Spinal cord (tissue), 10 donors: ENCODE measurements at places on chromosomes 12 and 14. TPM values are rescaled to one million over a fixed set of nuclear protein-coding genes. Genes with fewer than 3 reads are reported as not detected.

PLD4 gene
- total RNA-seq = 12.9 TPM

AQP5 gene
- 0.20 TPM for total RNA-seq

CCDC175 gene
- total RNA-seq = 1.1 TPM

SLCO1A2 gene
- 25.8 TPM for total RNA-seq

CABP1 gene
- 3.5 TPM for total RNA-seq

MDM1 gene
- total RNA-seq = 33.0 TPM

AQP6 gene
- total RNA-seq = 2.3 TPM

SYT10 gene
- total RNA-seq = 6.6 TPM

DNA sequence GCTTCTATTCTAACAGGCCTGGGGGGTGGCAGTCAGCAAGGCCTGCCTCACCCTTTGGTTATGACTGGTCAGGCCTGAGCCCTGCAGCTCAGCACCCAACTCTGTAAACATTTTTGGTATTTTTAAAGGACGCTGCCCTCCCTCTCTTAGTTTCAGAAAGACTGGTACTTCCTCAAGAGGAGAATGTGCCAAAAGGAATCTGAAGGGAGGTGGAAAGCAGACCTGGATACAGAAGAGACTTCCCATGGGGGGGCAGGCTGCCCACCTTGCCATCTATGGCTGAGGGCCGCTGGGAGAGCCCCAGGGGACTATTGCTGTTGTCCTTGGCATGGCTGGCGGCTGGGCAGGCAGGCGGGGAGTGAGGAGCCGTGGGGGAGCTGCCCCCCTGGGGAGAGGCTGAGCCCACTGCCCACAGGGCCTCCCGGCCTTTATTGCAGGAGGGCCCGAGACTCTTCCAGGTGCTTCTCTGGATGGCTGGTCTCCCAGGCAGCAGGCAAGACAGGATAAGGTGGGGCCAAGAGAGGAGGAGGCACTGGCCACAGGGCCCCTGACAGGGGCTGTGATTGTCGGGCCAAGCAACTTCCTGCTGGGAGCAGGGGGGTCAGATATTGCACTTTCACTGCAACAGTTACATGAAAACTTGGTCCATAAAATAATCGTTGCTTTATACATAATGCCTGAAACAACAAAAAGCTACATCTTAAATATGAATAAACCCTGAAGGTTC is 3.5 kb downstream of the ARL6IP4 start:
- H3K27ac ChIP-seq = peak overlapping the region; percentile 70
- no peak overlapping the region for H3K4me3 ChIP-seq
- H3K4me1 ChIP-seq = peaks cover 60% of the 10 kb centered on the region
- H3K27me3 ChIP-seq = no peaks in the 10 kb centered on the region
- peaks cover 77% of the 10 kb centered on the region for H3K36me3 ChIP-seq
- DNase-seq = no peak

GRCh38 chr12:76470028-76470939 is 89.3 kb downstream of the OSBPL8 start:
- no peaks in the 10 kb centered on the region for H3K4me1 ChIP-seq
- no peaks in the 10 kb centered on the region for H3K27me3 ChIP-seq
- H3K27ac ChIP-seq = no peak overlapping the region
- H3K36me3 ChIP-seq = no peaks in the 10 kb centered on the region

- H3K27ac ChIP-seq = no peak overlapping the region
- H3K27me3 ChIP-seq = no peaks in the 10 kb centered on the region
- H3K4me1 ChIP-seq = no peaks in the 10 kb centered on the region
- H3K4me3 ChIP-seq = no peak overlapping the region
- H3K36me3 ChIP-seq = no peaks in the 10 kb centered on the region
Measured at GRCh38 chr12:76206677-76207072, 122.2 kb upstream of the NAP1L1 start.

GRCh38 chr12:6336889-6337853 is 4.7 kb downstream of the TNFRSF1A start:
- H3K4me1 ChIP-seq = peaks cover 66% of the 10 kb centered on the region
- H3K4me3 ChIP-seq = peak overlapping the region; percentile 34
- no peak for DNase-seq
- H3K27ac ChIP-seq = peak overlapping the region; percentile 96

GRCh38 chr12:100980856-100981255 is 186.3 kb downstream of the ANO4 start:
- H3K27me3 ChIP-seq = no peaks in the 10 kb centered on the region
- H3K36me3 ChIP-seq = no peaks in the 10 kb centered on the region

DNA sequence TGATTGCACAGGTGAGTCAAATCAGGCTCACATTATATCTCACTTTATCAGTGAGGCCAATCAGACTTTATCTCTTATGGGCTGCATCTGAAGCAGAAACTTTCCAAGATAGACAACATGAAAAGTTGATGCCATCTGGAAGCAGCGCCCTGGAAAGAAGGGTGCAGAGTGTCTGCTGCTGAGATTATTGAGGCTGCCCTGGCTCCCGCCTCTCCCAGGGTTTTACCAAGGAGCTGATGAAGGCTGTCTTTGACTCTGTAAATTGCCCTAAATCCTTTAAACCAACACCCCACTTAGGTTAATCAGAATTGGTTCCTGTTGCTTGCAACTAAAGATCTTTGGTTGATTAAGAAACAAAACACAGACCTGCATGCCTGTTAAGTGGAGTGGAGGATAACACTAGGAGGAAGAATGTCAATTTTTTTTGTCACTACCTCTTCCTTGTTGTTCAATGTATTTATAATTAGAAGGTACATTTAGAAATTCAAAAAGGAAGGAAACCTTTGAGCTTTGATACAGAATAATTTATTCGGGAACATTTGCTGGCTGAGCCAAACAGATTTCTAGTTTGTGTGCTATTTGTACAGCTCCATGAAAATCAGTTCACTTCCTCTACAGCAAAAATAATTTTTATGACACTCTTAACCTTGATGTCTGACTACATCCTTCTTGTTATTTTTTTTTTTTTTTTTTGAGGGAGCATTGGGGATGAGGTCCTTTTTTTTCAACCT is 104.1 kb downstream of the VEZT start:
- DNase-seq = no peak
- H3K4me1 ChIP-seq = no peaks in the 10 kb centered on the region
- H3K27me3 ChIP-seq = no peaks in the 10 kb centered on the region
- H3K36me3 ChIP-seq = no peaks in the 10 kb centered on the region
- H3K27ac ChIP-seq = no peak overlapping the region

DNA sequence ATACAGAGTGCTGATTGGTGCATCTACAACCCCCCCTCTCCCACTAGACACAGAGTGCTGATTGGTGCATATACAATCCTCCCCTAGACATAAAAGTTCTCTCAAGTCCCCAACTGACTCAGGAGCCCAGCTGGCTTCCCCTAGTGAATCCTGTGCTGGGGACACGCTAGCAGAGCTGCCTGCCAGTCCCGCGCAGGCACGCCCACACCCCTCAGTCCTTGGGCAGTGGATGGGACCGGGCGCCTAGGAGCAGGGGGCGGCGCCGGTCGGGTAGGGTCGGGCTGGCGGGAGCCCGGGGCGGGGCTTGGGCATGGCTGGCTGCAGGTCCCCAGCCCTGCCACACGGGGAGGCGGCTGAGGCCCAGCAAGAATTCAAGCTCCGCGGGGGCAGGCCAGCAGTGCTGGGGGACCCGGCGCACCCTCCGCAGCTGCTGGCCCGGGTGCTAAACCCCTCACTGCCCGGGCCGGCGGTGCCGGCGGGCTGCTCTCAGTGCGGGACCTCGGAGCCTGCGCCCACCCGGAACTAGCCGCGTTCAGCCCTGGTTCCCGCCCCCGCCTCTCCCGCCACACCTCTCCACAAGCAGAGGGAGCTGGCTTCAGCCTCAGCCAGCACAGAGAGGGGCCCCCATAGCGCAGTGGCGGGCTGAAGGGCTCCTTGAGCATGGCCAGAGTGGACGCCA is 64.3 kb upstream of the DDHD1 start:
- peaks cover 3% of the 10 kb centered on the region for H3K4me1 ChIP-seq
- H3K36me3 ChIP-seq = no peaks in the 10 kb centered on the region
- DNase-seq = peak; percentile 17
- H3K4me3 ChIP-seq = peak overlapping the region; percentile 35
- no peaks in the 10 kb centered on the region for H3K27me3 ChIP-seq
- H3K27ac ChIP-seq = no peak overlapping the region

GRCh38 chr12:10218021-10218420 is 5.3 kb downstream of the GABARAPL1 start:
- peaks cover 31% of the 10 kb centered on the region for H3K36me3 ChIP-seq
- H3K27ac ChIP-seq = no peak overlapping the region
- H3K27me3 ChIP-seq = no peaks in the 10 kb centered on the region
- H3K4me3 ChIP-seq = no peak overlapping the region
- DNase-seq = no peak

GRCh38 chr12:123064366-123064765 is 83.9 kb downstream of the ARL6IP4 start:
- no peak overlapping the region for H3K4me3 ChIP-seq
- peaks cover 40% of the 10 kb centered on the region for H3K4me1 ChIP-seq
- no peak overlapping the region for H3K27ac ChIP-seq
- H3K27me3 ChIP-seq = no peaks in the 10 kb centered on the region
- peaks cover 5% of the 10 kb centered on the region for H3K36me3 ChIP-seq

DNA sequence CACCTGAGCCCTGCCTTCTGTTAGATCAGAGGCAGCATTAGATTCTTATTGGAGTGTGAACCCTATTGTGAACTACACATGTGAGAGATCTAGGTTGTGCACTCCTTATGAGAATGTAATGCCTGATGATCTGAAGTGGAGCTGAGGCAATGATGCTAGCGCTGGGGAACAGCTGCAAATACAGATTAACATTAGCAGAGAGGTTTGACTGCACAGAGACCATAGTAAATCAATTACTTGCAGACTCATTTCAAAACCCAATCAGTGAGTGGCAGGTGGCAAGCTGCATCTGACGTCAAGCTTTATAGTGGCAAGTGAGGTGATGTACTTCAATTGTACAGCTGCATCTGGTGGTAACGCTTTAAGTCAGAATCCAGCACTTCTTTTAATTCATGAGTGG is 141.6 kb downstream of the GPHN start:
- H3K27me3 ChIP-seq = no peaks in the 10 kb centered on the region
- no peak overlapping the region for H3K4me3 ChIP-seq
- DNase-seq = peak; percentile 57

GRCh38 chr12:100497105-100497795 is 23.6 kb downstream of the NR1H4 start:
- H3K27ac ChIP-seq = no peak overlapping the region
- no peaks in the 10 kb centered on the region for H3K4me1 ChIP-seq
- no peak for DNase-seq

DNA sequence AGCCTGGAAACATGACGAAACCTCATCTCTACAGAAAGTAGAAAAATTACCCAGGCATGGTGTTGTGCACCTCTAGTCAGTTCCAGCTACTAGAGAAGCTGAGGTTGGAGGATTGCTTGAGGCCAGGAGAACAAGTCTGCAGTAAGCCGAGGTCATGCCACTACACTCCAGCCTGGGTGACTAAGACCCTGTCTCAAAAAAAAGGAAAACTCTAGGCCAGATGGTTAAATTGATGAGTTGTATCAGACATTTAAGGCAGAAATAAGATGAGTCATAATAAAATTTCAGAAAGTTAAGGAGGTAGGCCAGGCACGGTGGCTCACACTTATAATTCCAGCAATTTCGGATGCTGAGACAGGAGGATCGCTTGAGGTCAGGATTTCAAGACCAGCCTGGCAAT is 10.7 kb downstream of the EIF2S1 start:
- H3K4me1 ChIP-seq = no peaks in the 10 kb centered on the region
- no peak overlapping the region for H3K4me3 ChIP-seq
- no peak overlapping the region for H3K27ac ChIP-seq
- no peaks in the 10 kb centered on the region for H3K27me3 ChIP-seq
- no peak for DNase-seq
- H3K36me3 ChIP-seq = peaks cover 32% of the 10 kb centered on the region

GRCh38 chr12:125178222-125178621 is 113.0 kb downstream of the AACS start:
- H3K4me1 ChIP-seq = peaks cover 4% of the 10 kb centered on the region
- H3K27me3 ChIP-seq = peaks cover 2% of the 10 kb centered on the region
- no peak overlapping the region for H3K27ac ChIP-seq
- no peaks in the 10 kb centered on the region for H3K36me3 ChIP-seq

- no peaks in the 10 kb centered on the region for H3K36me3 ChIP-seq
- no peaks in the 10 kb centered on the region for H3K4me1 ChIP-seq
- no peak overlapping the region for H3K27ac ChIP-seq
- H3K4me3 ChIP-seq = no peak overlapping the region
- no peaks in the 10 kb centered on the region for H3K27me3 ChIP-seq
- no peak for DNase-seq
Measured at GRCh38 chr12:75115748-75116147, 93.9 kb downstream of the KCNC2 start.

GRCh38 chr12:95851606-95852005 is 7.1 kb upstream of the SNRPF start:
- no peak overlapping the region for H3K27ac ChIP-seq
- no peak for DNase-seq
- no peaks in the 10 kb centered on the region for H3K27me3 ChIP-seq
- H3K4me1 ChIP-seq = no peaks in the 10 kb centered on the region

- no peak overlapping the region for H3K27ac ChIP-seq
- DNase-seq = no peak
- no peaks in the 10 kb centered on the region for H3K27me3 ChIP-seq
- no peaks in the 10 kb centered on the region for H3K4me1 ChIP-seq
Measured at GRCh38 chr12:48420039-48420775, 52.2 kb upstream of the ANP32D start.

- H3K36me3 ChIP-seq = no peaks in the 10 kb centered on the region
- peaks cover 11% of the 10 kb centered on the region for H3K27me3 ChIP-seq
- no peak overlapping the region for H3K27ac ChIP-seq
Measured at GRCh38 chr12:62761658-62762057, 173.3 kb downstream of the PPM1H start.

DNA sequence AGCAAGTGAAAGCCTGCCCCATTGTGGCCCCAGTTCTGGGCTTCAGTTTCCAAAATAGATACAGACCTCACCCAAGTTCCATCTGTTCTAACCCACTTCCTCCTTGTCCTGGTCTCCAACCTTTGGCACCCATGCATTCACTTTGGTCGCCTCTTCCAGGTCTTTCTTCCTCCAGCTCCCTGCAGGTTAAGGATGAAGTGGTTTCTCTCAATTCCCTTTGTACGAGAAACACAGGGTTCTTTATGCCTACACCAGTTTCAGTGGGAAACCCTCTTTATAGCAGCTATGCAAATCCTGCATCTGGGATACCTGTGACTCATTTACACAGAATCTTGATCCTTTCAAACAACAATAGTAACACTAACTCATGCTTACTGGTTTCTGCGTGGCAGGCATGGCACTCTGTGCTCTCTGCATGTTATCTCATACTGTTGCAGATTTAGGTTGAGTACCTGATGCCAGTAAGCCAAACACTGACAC is 110.6 kb upstream of the AMIGO2 start:
- no peak for DNase-seq
- no peaks in the 10 kb centered on the region for H3K4me1 ChIP-seq
- H3K36me3 ChIP-seq = no peaks in the 10 kb centered on the region
- H3K27ac ChIP-seq = no peak overlapping the region

DNA sequence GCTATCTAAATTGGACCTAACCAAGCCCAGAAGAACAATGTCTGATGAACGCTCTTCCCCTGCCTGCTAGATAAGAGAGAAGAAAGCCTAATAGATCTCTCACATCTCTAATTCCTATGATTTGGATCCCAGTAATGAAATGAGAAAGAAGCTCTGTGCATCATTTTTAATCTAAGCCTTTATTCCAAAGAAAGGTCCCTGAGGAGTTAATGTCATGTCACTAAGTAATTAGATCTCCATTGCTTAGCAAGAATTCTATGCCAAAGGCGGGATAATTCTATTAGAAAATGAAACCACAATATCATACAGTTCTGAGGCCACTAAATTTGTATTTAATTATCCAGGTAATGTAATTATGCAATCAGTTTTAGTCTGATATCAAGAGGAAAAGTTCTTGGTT is 74.2 kb upstream of the TMEM260 start:
- DNase-seq = no peak
- no peaks in the 10 kb centered on the region for H3K36me3 ChIP-seq
- H3K27ac ChIP-seq = no peak overlapping the region
